ENCODE measurements at places on chromosomes 1 and 21. TPM values are rescaled to one million over a fixed set of nuclear protein-coding genes. Genes with fewer than 3 reads are reported as not detected.

- DNase-seq: no peak
Measured at GRCh38 chr1:82491301-82492048, 690.7 kb downstream of the ADGRL2 start.

The NCF2 gene
- polyA plus RNA-seq: 1.8 TPM

DNA sequence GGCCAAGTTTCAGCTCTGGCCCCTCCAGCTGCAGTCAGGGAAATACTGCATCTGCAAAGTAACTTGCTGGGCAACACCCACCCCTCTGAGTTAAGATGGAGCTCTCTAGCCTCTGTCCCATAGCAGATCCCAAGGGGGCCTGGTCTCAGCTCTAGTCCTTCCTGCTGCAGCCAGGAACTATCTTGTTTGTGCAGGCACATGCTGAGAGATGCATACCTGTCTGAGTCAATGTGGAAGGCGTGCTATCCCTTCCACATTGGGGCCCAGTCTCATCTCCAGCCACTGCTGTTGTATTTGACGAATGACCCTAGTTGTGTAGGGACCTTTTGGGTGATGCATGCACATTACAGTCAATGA lies 76.4 kb downstream of the CTH start:
- no peak for DNase-seq

The ARTN gene
- polyA plus RNA-seq: 0.59 TPM

The RGS4 gene
- 1.2 TPM for polyA plus RNA-seq

- DNase-seq: no peak
Measured at GRCh38 chr1:200021577-200022238, 5.8 kb upstream of the NR5A2 start.

GRCh38 chr1:41650028-41650880 lies 165.8 kb upstream of the EDN2 start:
- DNase-seq: peak; percentile 33

- DNase-seq: no peak
Measured at GRCh38 chr21:19322360-19322759, 918.8 kb upstream of the TMPRSS15 start.

DNA sequence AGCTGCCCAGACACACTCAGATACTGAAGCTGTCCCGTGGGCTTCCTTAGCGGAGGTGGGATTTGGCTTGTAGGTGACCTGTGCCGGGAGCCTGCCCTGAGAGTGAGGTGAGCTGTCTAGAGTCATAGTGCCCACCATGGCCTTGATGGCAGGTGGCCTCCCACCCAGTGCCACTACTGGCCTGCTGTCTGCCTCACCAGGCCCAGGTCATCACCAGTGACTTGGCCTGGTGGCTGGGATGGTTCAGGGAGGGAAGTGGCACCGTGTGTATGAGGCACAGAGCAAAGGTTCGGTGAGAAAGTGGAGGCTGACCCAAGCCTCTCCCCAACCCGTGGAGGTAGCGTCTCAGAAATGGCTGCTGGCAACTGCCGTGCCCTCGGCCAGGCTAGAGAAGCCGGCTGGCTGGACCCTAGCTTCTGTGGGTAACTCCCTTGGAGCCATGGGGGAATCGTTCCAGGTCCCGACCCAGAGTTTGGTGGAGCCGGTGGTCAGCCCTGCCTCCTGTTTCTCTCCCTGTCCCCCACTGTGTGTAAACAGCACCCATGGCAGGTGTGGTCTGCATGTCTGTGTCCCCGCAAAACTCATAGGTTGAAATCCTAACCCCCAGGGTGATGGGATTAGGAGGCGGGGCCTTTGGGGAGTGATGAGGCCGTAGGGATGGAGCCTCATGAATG lies 155.4 kb upstream of the C1orf174 start:
- no peak for DNase-seq

The LCE1C gene
- polyA plus RNA-seq: not detected

DNA sequence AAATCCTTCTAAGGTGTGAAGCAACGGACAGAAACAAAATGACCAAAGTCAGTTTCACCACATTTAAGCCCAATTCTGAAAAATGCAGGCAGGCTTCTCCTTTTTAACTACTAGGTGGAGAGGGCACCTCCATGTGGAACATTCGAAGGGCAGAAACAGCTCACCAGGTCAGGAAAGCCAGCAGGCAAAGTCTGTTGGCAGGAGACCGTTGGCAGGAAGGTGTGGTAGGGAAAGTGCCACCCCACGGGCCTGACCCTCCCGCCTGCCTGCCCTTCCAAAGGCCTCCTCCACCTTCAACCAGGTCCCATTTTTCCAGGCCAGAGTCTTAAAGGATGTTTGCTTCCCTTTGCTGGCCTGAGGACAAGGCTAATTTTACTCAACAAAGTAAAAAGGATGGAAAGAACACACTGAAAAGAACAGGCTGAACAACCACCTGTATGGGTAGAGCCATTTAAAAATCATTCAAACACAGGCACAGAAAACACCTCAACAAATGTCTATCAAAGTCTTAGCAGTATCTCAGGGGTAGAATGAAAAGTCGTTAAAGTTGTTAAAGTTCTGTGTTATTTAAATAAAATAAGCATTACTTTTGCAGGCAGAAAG lies 26.4 kb downstream of the CAPZB start:
- peak; percentile 46 for DNase-seq

The TRIM67 gene
- not detected for polyA plus RNA-seq

The LCE3D gene
- not detected for polyA plus RNA-seq

DNA sequence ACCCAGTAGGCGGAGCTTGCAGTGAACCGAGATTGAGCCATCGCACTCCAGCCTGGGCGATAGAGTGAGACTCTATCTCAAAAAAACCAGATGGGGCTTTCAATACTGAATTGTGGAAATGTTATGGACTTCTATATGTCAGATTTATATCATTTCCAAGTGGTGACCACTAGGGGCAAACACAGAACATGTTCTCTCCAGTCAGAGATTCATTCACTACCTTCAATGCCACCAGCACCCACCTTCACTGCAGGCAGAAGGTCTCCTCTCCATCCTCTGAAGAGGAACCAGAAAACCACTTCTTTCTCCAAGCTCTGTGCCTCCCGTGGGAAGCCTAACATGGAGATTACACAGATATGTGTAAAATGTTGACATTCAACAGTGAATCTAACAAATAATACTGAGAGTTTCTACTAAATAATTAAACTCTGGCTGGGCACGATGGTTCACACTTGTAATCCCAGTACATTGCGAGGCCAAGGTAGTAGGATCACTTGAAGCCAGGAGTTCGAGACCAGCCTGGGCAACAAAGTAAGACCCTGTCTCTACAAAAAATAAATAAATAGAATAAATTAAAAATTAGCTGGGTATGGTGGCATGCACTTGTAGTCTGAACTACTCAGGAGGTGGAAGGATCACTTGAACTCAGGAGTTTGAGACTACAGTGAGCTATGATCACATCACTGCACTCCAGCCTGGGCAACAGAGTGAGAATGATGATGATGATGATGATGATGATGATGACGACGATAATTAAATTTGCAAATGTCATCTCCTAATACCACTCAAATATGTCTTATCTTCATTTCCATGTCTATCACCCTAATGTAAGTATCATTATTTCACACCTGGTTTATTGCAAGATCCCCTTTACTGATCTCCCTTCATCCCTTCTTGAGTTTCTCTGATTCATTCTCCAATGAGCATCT lies 151.1 kb downstream of the ZNF281 start:
- DNase-seq: no peak

- DNase-seq: no peak
Measured at GRCh38 chr1:97925151-97925550, 4.3 kb upstream of the DPYD start.

- DNase-seq: no peak
Measured at GRCh38 chr1:54968551-54968950, 11.9 kb upstream of the TMEM61 start.

DNA sequence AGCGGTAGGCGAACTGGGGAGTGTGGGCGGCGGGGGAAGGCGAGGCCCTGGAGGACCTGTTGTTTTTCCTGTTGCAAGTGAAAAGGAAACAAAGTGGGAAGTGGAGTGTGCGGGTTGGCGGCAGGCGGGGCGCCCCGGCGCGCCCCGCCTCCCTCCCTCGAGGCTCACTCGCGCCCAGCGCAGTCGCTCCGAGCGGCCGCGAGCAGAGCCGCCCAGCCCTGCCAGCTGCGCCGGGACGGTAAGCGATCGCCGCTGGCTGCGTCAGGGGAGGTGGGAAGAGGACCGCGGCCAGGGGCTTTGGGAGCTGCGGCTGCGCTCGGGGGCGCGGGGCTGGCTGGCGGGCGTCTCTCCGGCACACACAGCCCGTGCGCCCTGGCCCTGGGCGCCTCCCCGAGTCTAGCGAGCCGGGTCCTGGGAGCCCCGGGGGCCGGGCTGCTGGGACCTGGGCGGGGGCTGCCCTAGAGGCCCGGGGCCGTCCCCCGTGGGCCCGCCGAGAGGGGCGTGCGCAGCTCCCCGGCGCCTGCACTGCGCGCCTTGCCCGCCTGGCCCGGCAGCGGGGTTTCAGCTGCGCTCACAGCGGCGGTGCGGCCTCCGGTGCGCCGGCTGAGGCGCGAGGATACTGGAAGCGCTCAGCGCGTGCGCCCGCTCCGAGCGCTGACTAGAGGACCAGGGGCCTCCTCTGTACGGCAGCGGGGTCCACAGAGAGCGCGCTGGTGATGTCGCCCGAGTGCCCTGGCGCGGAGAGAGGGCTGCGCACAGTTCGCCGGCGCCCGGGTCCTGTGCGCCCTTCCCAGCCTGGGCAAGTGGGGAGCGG lies at the start of gene PIK3CD:
TSS of gene PIK3CD (plus strand) at position 167 of the 814 bp plus-strand sequence. CDS start 58,725 bp downstream, outside the sequence.
- peak; percentile 32 for DNase-seq

DNA sequence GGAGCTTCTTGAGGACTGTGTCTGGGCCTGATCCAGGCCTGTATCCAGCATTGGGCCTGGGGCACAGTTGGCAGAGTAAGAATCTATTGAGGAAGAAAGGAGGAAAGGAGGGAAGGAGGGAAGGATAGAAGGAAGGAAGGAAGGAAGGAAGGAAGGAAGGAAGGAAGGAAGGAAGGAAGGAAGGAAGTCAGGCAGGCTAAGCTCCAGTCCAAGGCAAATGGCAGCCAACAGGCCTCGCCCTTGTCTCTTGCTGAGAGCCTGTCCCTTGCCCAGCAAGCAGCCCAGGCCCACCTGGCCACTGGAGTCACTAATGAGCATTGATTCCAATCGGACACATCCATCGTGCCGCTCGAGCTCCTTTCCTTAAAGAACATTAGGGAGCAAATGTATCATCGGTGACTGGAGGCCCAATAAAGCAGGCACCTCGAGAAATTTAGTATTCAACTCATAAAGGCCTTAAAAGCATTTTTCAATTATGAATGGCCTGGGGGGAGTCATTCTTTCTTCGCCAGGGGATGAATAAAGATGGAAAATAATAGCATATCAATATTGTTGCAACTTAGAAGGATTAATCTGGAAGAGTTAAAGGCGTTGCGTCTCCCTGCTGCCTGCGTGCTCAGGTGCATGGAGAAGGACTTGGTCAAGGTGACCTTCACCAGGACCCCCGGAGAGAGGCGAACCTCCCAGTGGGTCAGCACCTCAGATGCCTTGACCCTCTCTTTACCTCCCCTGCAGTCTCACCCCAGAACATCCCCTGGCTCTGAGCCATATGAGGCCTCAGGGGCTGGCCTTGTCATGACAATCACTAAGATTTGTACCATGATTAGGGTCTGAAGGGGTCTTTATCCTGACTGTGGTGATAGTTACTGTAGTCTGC lies 144.5 kb upstream of the RUNX3 start:
- no peak for DNase-seq

The CSF3R gene
- 4.2 TPM for polyA plus RNA-seq

DNA sequence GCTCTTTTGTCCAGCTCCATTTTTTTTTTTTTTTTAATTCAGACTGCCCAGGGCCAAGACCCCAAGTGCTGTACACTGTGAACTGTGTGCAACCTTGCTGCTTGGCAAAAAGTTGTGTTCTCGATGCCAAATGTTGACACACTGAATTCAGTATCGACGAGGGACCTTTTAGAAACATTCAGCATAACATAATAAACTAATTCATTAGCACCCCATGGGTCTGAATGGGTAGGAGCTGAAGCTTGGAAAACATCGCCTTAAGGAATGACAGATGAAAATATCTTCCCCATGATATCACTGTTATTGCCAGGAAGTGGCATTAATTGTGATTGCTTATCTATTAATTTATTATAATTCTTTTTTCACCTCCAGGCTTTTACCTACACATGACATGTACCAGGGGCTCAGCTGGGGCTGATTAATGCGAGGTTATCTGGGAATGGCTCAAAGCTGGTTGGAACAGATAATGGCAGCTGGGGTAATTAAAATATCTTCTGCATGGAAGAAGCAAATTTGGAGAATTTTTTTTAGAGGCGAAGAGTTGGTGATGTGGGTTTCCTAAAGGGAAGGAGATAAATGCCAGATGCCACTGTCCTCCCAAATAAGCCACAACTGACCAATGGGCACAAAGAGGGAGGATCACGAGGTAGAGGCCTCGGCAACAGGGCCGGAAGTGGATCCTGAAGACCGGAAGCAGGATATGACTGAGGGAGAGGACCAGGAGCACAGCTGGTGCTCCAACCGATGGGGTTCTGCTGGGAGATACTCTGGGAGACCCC lies 169.3 kb downstream of the GRIK3 start:
- DNase-seq: no peak

The ROR1 gene
- 3.6 TPM for polyA plus RNA-seq

DNA sequence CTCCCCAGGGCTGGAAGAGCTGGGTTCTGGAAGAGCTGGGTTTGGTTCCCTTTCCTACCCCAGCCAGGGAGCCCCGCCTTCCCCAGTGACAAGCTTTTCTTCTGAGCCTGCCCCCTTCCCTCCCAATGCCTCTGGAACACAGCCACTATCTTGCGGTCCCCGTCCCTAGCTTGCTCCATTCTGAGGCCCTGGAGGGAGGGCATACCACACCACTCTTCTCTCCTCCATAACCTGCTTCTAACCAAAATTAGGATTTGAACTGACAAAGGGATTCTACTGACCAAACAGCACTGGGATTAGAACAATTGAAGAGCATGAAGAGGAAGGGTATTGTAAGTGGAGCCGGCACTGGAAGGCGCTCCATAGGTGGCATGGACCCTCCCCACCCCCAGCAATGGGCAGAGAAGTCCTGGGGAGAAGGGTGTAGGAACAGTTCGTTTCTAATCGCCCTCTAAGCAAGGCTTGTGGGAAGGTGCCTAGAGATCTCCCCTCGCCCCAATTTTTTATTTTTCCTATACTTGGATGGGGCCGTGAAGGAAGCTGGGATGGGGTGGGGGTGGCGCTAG lies 690 bp downstream of the C1orf216 start:
- peak; percentile 54 for DNase-seq

DNA sequence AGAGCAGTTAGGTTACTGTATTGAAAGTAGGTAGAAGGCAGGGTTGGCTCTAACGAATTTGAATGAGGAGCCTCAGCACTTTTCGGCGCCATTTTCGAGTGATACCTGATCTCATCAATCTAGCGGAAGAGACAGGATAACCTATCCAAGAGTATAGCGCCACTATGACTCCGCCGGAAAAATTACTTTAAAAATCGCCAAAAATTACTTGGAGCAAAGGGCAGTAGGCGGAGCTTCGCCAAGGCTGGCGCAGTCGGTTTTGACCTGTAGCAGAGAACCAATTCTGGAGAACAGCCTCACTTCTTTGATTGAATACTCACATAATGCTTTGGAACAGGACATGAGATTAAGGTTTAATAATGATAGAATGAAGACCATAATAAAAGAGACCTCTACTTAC lies 25.6 kb downstream of the EFCAB7 start:
- DNase-seq: no peak

The LINGO4 gene
- polyA plus RNA-seq: 0.10 TPM

The RNF186 gene
- polyA plus RNA-seq: not detected

- no peak for DNase-seq
Measured at GRCh38 chr1:115814685-115815398, 26.1 kb downstream of the NHLH2 start.

GRCh38 chr1:44650159-44650831 lies 24.0 kb downstream of the TMEM53 start:
- DNase-seq: peak; percentile 53

The CDCA8 gene
- polyA plus RNA-seq: 0.41 TPM
